ENCODE measurements at places on chromosomes 4 and X.
A peak's percentile ranks its signal among the peaks of the same experiment; 100 is the strongest.

DNA sequence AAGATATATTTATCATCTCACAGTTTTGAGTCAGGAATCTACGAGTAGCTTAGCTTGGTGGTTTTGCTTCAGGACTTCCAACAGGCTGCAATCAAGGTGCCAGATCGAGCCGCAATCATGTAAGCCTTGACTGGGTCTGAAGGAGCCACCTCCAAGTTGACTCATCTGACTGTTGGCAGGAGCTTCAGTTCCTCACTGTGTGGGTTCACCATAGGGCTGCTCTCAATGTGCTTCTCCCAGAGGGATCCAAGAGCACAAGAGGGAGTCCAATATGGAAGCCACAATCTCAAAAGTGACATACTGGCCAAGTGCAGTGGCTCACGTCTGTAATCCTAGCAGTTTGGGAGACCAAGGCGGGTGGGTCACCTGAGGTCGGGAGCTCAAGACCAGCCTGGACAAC, 26.5 kb downstream of the DCHS2 start:
- DNase-seq, result no peak

DNA sequence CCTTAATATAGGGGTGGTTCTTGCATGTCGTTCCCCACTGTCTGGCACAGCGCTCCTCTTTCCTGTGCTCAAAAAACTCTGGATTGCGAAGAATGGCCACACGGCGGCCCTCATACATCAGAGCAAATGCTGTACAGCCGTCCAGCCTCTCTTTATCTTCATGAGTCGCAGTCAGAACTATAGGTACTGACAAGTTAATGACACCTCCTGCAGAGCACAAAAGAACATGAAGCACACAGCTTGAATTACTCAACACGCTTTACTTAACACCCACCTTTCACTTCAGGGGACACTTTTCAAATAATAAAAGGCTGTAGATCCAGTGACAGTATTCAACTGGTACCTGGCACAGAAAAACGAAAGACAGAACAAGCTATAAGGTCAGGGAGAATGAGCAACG, 65.3 kb downstream of the PAPSS1 start:
- DNase-seq, result no peak

DNA sequence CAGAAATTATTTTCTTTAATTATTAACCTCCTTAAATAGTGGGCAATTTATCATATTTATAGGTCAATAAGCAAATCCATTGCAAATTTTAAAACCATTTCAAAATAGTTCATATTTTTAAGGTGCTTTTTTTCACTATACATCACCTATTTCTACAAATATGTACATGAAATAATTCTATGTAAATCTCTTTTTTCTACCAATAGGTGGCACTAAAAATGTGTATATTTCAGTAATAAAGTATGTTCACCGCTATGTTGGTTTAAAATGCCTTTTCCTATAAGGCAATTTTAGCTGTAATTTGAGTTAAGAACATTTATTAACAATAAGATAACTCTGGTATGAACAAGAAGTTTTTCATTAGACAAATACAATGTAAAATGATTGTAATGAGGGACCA, 672.2 kb downstream of the KCTD8 start:
- peak; percentile 18 for DNase-seq

- peak; percentile 47 for DNase-seq
Observed at GRCh38 chr4:38605753-38606586, 58.0 kb upstream of the KLF3 start.

DNA sequence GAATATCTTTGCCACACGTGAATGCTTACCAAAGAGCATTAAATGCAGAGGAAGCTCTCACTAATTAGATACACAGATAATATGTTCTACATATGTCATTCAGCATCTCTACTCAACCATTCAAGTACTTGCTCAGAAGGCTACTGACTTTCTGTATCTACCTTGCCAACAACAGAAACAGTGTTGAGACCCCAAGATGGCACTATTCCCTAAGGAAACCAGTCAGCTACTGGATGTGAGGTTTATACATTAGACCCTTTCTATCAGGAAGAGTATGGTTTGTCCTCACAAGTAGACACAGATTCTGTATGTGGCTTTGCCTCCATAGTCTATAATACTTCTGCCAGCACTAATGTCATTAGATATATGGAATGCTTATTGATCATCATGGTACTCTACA, 443.9 kb upstream of the INTU start:
- no peak for DNase-seq

GRCh38 chr4:40283968-40284367, 51.2 kb upstream of the CHRNA9 start:
- DNase-seq, result no peak

DNA sequence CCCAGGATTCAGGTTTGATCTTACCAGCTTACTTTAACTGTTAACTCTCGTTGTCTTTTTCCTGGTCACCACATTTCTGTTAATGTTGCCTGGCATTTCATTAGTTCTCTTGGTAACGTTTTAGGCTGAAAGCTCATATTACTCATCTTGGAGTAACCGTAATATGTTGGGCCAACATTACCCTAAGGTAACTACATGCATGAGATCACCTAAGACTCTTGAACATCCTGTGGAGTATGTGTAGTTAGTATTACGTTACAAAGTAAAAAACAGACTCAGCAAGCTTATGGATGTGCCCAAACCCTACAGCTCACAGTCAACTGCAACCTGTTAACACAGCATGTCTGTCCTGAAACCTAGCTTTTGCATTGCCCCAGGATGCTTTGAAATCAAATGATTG, 203.3 kb upstream of the HS3ST1 start:
- DNase-seq, result no peak

- no peak for DNase-seq
Observed at GRCh38 chr4:3123181-3123671, 48.7 kb downstream of the HTT start.

- no peak for DNase-seq
Observed at GRCh38 chr4:140014284-140014683, 139.7 kb downstream of the MAML3 start.

DNA sequence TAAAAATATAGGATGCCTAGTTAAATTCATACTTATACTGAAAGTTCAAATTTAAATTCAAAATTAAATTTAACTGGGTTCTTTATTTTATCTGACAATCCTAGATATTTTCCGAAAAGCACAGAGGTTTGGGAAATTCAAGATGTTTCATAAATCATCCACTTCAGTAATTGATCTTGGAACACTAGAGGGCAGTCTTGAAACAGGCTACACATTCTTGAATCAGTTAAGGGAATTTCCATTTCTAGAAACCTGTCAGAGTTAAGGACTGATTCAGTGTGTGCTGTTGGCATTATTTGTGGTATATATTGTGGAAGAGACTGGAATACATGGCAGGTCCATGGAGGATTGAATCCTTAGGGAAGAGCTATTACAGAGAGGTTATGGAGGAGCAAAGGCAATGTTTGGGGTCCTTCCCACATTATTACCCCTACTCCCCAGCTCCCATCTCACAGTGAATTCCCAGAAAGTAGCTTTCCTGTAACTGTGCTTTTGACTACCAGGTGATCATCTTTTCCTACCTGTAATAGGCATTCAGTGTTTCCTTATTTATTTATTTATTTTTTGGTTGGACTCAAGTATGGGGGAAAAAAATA, 92.9 kb downstream of the EGF start:
- peak; percentile 78 for DNase-seq

DNA sequence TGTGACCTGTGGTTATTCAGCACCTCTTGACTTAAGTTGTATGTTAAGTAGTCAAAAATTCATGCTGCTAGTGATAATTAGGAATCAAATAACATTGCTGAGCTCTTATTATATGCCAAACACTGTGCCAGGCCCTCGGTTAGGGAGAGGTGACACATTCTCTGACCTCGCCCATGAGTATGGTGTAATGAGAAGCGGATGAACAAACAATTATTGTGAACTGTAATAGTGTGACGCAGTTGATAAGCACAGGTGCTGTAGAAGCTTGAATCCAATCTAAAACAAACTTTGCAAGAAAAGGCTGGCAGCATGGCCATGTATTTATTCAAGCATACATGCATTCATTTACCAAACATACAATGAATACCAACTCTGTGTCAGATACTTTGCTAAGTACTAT, 303.5 kb upstream of the HS3ST1 start:
- DNase-seq, result no peak

GRCh38 chr4:152480901-152481300, 55.0 kb downstream of the FBXW7 start:
- no peak for DNase-seq

DNA sequence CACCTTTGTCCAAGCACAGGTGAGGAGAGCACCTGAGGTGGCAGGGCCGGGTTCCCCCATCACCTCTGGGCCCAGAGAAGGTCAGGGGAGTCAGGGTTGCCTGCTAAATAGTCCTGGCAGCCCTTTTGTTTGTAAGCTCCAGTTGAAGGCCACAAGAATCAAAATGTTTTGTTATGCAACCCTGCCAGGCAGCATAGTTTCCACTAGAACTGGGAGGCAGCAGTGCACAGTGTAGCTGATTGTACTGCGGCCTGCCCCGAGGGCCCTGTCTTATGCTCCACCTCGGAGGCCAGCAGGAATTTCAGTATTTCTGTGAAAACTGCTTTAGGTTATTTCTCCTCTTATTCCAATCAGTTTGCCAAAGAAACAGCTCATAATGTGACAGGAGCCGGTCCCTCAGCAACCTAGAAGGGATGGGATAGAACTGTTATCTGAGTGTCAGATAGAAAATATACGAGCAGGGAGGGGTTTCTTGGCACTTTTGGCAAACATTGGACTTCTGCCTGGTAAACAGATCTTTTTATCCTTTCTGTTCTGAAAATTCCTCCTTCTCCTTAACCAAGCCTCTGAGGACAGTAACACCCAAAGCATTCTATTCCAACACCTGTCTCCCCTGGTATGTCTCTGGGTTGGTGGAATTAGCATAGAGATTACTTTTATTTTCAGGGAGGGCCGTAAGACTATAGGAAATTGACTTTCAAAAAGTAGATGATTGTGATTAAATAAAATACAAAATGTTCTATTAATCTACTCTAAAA, 93.6 kb downstream of the LNX1 start:
- no peak for DNase-seq

Data from hematopoietic multipotent progenitor cell treated with erythropoietin and hydrocortisone succinate and interleukin-3 and kit ligand, for 8 days (in vitro differentiated cells).